ENCODE measurements at places on chromosomes 3 and 15.
A peak's percentile ranks its signal among the peaks of the same experiment; 100 is the strongest.

- DNase-seq: no peak
Measured at GRCh38 chr3:99877031-99877579, 59.4 kb downstream of the CMSS1 start.

DNA sequence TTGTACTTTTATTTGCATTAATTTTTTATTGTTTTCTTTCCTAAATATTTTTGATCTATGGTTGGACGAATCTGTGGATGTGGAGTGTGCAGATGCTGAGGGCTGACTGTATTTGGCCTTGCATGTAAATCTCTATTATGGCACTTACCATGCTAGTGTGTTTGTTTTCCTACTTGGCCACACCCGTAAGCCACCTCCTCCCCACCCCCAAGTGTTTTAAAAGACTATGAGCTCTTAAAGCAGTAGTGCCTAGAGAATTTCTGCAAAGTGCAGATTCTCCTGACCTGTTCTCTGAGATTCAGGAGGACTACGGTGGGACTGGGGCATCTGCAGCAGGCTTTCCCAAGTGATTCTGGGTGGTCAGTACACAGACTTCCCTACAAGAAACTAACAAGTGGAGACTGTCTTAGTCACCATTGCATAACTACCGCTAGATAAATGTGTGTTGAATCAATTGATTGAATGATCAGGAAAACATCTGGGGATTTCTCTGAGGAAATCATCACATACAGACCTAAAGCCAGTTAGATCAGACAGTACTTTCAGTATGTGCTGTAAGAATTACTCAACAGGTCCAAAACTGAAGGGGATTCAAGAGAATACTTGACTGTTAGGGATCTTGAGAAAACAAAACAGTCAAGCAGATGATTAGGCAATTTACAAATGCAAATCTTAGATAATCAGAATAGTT lies 6.2 kb upstream of the TIPARP start:
- no peak for DNase-seq

DNA sequence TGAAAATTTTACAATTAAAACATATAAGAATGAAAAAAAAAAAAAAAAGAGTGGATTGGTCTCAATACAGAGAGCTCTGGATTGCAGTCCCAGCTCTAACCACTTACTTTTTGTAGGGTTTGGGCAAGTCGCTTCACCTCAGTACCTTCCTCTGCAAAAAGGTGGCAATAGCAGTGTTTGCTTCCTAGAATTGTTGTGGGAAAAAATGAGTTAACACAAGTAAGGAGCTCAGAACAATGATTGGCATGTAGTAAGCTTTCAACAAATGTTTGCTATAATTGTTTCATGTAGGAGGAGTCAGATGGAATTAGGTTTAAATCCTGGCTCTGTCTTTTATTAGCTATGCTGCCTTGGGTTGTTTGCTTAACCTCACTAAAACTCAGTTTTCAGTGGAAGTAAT lies 425.2 kb upstream of the TBL1XR1 start:
- peak; percentile 59 for DNase-seq

- DNase-seq: no peak
Measured at GRCh38 chr15:100248236-100248635, 93.5 kb downstream of the ADAMTS17 start.

DNA sequence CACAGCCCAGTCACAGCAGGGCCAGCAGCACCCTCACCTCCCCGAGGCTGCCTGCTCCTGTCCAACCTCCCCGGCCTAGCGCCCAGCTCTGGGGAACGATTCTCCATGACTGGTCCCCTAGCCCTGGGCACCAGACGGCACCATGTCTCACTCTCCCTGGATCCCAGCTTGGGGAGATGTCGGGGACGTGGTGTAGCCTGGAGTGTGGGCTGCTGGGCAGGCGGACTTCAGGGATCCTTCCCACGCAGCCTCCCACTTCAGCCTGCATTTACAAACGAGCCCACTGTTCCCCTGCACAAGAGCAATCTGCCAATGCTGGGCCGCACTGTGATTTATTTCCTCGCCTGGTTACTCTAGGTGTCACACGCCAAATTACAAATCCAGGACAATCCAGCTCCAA lies 31.3 kb downstream of the NUP210 start:
- DNase-seq: no peak

- DNase-seq: no peak
Measured at GRCh38 chr3:99145031-99145430, 243.5 kb upstream of the DCBLD2 start.

- no peak for DNase-seq
Measured at GRCh38 chr3:138361561-138361971, 13.2 kb downstream of the MRAS start.

DNA sequence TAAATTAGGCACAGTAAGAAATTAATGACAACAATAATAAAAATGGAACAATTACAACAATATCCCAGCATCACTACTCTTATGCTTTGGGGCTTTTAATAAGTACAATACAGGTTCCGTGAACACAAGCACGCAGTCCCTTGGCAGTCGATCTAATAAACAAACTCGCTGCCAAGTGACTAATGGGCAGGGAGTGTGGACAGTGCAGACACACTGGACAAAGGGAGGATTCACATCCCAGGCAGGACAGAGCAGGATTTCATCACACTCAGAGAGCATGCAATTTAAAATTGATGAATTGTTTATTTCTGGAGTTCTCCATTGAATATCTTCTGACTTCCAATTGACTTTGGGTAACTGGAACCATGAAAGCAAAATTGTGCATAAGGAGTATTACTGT lies 524.1 kb upstream of the CFAP20DC start:
- peak; percentile 90 for DNase-seq

DNA sequence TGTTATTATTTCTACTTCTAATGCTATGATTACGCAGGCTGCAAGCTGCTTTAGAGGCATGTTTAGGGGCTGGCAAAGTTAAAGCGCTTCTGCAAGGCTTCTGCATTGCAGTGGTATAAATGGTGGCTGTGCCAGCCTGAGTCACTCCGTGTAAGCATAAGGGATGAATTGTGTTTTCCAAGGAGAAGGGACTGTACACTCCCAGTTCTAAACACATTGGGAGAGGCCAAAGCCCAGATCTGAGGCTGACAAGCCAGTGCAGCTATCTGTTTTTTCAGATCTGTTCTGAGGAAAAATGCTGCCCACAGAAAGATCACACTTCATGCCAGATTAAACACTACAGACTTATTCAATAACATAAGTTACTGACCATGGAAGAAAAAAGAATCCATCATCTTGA lies 83.8 kb downstream of the PRICKLE2 start:
- DNase-seq: peak; percentile 38

- peak; percentile 59 for DNase-seq
Measured at GRCh38 chr3:10198761-10199649, 34.3 kb downstream of the IRAK2 start.

DNA sequence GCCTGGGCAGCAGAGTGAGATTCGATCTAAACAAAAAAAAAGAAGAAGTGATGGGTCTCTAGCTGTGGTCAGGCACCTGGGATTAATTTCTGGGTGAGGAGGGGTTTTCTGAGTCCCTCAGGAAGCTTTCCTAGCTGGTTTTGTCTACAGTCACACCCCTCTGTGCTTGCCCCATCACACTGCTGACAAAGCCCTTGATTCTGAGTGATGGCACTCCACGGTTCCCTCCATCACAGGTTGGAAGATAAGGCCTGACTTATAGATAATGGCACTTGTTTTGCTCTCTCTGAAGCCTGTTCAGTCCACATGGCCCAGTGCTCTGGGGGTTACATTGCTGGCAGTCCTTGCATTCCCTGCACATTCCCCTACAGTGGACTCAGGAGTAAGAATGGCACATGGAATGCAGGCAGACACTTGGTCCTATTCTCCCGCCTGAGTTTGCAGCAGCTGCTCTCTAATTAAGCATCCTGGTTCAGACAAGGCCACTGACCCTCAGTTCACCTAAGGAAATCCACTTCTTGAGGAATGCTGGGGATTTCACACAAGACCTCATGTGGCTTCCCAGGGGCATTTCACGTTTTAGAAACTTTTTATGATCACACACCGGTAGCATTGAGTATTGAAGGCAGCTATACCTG lies 81.0 kb upstream of the NMNAT3 start:
- DNase-seq: peak; percentile 92

- DNase-seq: no peak
Measured at GRCh38 chr15:46301291-46301690, 666.5 kb downstream of the SQOR start.

DNA sequence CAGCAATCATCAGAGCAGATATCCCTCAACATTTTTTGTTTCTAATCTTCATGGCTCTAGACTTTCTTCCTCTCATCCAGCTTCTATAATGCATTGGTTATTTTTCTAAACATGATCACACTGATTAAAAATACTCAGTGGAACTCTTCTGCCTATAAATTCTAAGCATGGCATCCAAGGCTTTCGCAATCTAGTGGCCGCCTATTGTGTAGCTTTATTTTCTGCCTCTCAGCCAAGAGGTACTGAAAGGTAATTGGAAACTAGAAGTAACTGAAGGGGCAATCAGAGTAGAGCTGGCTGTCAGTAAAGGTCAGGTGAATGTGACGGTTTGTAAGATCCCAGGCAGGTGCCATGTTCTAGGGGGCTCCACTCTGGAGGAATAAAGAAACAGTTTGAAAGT lies 33.4 kb downstream of the OXSM start:
- no peak for DNase-seq

DNA sequence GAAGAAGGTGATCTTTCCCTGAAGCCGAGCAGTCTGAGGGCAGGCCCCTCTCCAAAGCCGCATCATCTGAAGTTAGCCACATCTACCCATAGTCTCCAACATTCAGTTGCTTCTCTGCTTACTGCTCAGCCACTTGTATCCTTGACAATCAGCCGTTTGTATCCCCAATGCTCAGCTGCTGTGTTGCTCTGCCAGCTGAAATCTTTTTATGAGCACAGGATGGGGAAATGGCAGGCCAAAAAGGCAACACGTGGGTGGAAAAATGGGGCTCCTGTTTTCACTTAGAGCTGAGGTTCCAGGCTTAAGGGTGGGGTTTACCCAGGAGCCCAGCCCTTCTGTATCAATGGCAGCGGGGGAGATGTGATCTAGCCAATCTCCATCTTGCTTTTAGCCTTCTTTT lies 36.3 kb downstream of the METTL6 start:
- DNase-seq: no peak

GRCh38 chr3:140758791-140759444 lies 81.1 kb downstream of the TRIM42 start:
- no peak for DNase-seq

DNA sequence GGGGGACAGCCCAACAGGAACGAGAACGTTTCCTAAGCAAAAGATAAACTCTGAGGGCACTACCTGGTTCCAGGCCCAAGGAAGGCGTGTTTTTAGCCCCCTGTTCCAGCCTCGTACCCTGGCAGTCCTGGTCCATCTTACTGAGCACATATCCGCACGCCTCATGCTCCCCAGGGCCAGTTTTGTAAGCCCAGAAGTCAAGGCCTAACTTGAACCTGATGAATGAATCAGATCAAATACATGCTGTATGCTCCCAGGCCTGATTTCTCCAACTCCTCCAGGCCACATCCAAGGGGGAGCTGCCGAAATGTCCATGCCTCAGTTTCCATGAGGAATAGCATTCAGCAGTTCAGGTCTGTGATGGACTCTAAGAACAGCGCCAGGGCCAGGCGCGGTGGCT lies 14.3 kb upstream of the DOCK3 start:
- DNase-seq: no peak

DNA sequence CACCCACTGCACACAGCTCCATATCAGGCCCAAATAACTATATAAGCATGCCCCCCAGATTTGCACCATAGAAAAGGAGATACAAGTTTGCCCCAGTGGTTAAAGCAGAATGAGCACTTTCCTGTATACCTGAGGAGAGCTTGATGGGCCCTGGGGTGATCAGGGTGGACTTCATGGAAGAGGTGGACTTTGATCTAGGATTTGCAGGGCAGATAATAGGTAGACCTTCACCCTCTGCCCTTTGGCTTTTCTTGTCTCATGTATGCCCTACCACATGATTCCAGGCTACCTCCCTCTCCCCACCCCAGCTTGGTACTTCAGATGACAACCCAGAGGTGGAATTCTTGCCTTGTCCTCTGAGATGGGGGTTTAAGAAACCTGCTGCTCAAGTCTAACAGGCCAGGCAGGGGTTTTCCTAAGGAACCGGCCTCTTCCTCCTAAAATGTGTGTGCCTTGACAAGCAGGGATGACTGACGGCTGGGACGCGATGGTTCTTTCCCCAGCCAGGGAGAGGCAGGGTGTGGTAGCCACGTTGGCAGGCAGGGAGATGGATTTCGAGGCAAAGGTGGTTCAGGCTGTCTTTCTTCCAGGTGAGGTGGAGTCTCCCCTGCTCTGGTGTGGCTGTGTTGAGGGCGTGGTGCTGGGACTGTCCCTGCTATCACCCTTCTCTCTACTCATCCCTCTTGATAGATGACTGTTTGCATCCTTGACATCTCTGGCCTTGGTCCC lies 6.6 kb upstream of the RHCG start:
- no peak for DNase-seq

GRCh38 chr3:48180531-48181253 lies 7.5 kb downstream of the CDC25A start:
- no peak for DNase-seq

DNA sequence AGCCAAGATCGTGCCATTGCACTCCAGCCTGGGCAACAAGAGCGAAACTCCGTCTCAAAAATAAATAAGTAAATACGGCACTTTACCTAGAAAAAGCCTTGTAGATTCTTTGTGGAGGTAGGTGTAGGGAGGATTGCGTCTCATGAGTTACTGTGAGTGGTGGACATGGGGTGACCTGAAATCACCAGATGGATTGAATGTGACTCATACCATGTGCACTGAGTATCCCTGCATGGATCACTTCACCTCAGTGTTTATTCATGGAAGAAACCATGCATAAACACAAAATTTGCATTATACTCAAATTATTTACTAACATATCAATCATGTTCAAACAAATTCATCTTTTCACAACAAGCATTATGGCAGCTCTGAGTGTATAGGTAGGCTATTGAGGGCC lies 55.9 kb downstream of the MRPS25 start:
- no peak for DNase-seq

DNA sequence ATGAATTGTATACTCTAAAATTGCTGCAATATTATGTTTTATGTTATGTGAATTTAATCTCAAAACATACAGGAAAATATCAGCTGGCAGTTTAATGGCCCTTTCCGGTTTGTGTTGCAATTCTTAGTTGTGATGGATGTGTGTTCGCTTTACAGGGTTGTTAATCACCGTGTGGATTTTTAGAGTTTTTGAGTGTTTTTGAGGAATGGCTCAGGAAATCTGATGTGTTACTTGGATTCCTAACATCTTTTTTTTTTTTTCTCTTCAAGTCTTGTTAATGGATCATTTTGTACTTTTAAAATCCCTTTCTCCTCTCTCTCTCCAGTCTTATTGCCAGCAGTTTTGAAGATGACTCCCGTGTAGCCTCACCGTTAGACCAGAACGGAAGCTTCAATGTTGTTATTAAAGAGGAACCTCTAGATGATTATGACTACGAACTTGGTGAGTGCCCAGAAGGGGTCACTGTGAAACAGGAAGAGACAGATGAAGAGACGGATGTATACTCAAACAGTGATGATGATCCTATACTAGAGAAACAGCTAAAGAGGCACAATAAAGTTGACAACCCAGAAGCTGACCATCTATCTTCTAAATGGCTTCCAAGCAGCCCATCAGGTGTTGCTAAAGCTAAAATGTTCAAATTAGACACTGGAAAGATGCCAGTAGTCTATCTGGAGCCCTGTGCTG lies 35.7 kb downstream of the MGA start:
- DNase-seq: peak; percentile 59

Measured in EH (cell line).